Dorsolateral prefrontal cortex (tissue), 122 donors: ENCODE measurements at places on chromosomes 13 and 19.

DNA sequence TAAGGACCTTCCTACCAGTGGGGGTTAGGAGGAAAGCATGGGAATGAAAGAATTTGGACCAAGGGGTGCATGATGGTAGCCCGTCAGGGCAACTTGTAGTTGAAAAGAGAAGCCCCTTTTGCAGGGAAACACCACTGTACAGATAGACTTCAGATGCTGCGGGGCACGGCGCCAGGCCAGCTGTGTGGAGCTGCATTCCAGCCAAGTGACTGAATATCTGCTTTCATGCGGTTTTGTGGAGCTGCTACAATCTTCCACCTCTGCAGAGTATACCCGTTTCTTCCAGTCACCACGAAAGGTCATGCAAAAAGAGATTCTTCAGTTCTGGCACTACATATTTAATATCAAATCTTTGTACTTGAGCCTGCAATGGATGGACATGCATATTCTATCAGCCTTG, 104.7 kb downstream of the RGCC start:
- DNase-seq: peak; percentile 43

DNA sequence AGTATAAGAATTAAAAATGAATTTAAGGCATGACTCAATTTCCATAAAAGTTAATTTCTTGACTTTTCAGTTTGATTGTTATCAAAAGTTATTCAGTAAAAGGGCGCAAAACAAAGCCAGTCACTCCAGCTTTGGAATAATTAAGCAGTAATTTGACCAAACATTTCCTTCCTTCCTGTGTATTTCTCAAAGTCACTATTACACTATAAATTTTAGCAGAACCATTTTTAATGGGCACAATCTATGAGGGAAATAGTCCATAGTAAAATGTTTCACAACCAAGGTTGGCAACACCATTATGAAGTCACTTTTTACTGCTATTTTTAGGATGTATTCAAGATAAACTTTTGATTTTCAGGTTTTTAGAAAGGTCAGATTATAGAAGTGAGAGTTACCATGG, 91.0 kb downstream of the DACH1 start:
- DNase-seq: no peak

GRCh38 chr19:49859682-49860335, 7.6 kb downstream of the PNKP start:
- no peak for DNase-seq

GRCh38 chr19:57171551-57172081, 4.3 kb upstream of the DUXA start:
- DNase-seq: peak; percentile 31

GRCh38 chr19:48715681-48716171, 3.8 kb downstream of the MAMSTR start:
- DNase-seq: no peak

DNA sequence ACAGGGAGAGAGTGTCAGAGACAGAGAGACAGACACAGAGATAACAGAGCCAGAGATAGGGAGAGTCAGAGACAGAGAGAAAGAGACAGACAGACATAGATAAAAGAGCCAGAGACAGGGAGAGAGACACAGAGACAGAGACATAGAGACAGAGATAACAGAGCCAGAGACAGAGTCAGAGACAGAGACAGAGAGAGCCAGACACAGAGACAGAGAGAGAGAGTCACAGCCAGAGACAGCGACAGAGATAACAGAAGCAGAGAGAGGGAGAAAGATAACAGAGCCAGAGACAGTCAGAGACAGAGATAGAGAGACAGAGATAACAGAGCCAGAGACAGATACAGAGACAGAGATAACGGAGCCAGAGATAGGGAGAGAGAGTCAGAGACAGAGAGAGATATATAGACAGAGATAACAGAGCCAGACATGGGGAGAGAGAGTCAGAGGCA, 865 bp upstream of the TNFSF9 start:
- no peak for DNase-seq

- no peak for DNase-seq
Observed at GRCh38 chr19:42441049-42441445, 1.7 kb downstream of the CXCL17 start.

- no peak for DNase-seq
Observed at GRCh38 chr19:40717880-40718773, 1.2 kb downstream of the ITPKC start.

GRCh38 chr19:5059213-5059574, 90.3 kb downstream of the KDM4B start:
- no peak for DNase-seq

GRCh38 chr13:93797463-93797862, 570.9 kb downstream of the GPC6 start:
- no peak for DNase-seq

DNA sequence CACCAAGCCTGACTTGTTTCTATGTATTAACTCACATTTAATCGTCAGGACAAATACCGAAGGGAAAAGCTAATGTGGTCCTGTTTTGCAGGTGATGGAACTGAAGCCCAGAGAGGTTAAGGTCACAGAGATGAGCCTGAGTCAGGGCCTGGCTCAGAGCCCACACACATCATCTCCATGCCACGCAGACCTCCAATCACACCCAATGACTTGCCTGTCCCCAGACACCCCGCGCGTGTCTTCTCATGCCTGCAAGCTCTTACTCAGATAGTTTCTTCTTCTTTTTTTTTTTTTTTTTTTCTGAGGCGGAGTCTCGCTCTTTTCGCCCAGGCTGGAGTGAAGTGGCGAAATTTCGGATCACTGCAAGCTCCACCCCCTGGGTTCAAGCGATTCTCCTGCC, 16.4 kb downstream of the SIX5 start:
- no peak for DNase-seq

- DNase-seq: no peak
Observed at GRCh38 chr19:31515931-31516330, 166.7 kb upstream of the TSHZ3 start.

GRCh38 chr13:38602266-38602665, 84.6 kb upstream of the FREM2 start:
- no peak for DNase-seq

DNA sequence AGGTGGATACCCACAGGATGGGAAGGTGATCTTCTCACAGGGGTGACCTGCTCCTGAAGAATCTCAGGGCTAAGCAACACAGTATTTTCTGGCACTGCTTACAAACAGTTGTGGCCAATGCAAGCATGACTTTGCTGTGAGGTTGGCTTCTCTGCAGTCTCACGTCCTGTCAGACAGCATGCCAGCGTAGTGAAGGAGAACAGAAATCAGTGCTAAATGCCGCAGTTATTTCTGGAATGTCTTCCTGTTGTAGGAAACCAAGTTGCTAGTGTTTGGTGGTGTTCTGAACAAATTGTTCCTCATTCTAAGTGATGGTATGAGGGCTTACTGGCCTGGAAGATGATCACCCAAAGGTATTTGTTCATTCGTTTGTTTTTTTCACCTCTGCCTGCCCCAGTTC, 320.1 kb downstream of the MTUS2 start:
- no peak for DNase-seq

DNA sequence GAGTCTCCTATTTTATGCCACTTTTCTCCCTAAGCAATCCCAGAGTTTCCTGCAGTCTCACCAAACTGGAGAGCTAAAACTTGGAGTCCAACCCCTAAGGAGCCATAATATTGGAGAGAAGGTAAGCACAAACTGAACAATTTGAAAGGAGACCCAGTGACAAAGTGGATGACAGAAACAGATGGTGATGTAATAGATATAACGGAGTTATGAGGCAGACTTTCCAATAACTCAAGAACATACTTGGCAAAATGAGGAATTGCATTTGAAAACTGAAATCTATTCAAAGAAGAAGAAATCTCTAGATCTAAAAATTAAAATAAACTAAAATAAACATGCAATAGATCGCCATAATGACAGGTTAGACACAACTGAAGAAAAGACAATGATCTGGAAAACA, 200.9 kb upstream of the MIR17HG start:
- no peak for DNase-seq

DNA sequence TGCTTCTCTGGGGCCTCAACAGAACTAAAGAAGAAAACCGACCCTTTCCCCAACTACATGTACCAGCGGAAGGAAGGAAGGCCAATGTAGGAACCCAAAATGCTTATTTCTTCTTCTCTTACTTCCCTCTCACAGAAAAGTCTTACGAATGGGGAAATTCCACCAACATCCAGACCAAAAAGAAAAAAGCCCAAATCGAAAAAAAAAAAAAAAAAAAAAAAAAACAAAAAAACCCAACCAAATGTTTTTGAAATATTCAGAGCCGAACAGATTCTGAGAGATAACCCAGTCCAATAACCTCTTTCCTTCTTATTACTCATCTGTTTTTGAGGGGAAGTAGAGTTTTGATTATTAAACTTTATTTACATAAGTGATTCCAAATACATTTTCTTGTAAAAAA, 3.9 kb downstream of the PPM1N start:
- no peak for DNase-seq
